ENCODE measurements at places on chromosomes 16 and 17. TPM values are rescaled to one million over a fixed set of nuclear protein-coding genes. Genes with fewer than 3 reads are reported as not detected.

The GNAO1 gene
- total RNA-seq = not detected

- DNase-seq = no peak
Measured at GRCh38 chr16:41439-42068, 11.9 kb downstream of the POLR3K start.

- no peak for DNase-seq
Measured at GRCh38 chr17:74898376-74898946, 5.0 kb upstream of the FADS6 start.

The RAP1GAP2 gene
- total RNA-seq = 40.2 TPM

GRCh38 chr17:67503184-67503583, 126.1 kb downstream of the PITPNC1 start:
- peak; percentile 43 for DNase-seq

GRCh38 chr16:15808071-15808470, 48.8 kb downstream of the MYH11 start:
- no peak for DNase-seq

The KRTAP1-5 gene
- total RNA-seq = not detected

The KRTAP9-8 gene
- total RNA-seq = not detected

DNA sequence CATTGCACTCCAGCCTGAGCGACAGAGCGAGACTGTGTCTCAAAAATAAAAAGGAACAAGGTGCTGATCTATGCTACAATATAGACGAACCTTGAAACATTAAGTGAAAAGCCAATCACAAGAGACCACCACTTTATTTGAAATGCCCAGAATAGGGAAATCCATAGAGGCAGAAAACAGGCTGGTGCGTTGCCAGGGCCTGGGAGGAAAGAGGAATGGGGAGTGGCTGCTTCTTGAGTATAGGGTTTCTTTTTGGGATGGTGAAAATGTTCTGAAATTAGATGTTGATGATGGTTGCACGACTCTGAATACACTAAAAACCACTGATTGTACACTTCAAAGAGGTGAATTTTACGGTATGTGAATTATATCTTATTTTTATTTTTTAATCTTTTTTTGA, 20.3 kb upstream of the GLIS2 start:
- DNase-seq = no peak

The TMEM100 gene
- total RNA-seq = 1.1 TPM

DNA sequence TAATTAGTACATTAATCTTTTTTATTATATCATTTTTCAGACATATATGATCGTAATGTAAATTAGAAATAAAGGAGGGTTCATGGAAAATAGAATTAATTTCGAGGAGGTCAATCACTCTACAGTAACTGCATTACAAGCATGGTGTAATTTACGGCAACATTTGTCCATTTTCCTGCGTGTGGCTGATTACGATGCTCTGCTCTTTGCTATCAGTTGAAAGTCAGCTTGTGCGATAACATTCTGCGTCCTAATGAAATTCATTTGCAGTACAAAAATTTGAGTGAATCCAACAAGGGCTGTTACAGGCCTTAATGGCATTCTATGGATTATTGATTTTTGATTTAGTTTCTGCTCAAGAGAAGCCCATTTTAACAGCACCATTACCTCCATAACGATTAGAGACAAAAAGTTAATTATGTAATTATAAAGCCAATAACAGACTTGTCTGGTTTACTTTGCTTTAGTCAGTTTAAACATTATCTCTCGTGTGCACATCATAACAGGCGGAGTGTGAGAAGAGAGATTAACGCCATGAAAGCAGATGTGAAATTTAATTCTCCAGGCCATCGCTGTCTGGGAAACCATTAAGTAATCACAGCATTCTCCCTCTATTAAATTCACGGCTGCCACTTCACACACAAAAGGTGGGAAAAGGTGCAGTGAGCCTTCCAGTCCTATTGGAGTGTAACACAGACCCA, 256.4 kb upstream of the IRX3 start:
- no peak for DNase-seq

- no peak for DNase-seq
Measured at GRCh38 chr16:87847785-87848675, 21.3 kb downstream of the SLC7A5 start.

- DNase-seq = no peak
Measured at GRCh38 chr17:21275047-21275578, 9.4 kb upstream of the MAP2K3 start.

GRCh38 chr17:82440991-82441627, 9.4 kb downstream of the CYBC1 start:
- DNase-seq = no peak

- no peak for DNase-seq
Measured at GRCh38 chr16:89845417-89845816, 17.1 kb downstream of the SPIRE2 start.

Data from MCF 10A (cell line).